HCT116 (cell line): ENCODE measurements at places on chromosomes 1 and 21. TPM values are rescaled to one million over a fixed set of nuclear protein-coding genes. Genes with fewer than 3 reads are reported as not detected.

The AIRE gene
- total RNA-seq: not detected

The KRTCAP2 gene
- total RNA-seq: 143 TPM

The LCE1A gene
- not detected for total RNA-seq

The GPA33 gene
- 0.22 TPM for total RNA-seq

DNA sequence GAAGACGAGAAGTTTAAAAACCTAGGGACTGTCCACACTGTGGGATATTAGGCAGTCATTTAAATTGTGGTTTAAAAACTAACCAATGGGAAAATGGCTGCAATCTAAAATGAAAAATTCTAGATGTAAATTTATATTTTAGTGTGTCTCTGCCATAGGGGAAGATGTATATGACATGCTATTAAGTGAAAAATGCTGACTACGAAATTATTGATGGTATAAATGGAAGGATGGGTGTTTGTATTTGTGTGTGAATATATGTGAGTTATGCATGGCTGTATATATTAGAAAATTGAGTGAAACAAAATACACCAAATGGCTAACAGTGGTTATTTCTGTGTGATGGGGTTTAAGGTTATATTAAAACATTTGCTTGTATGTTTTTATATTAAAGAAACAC lies 260.7 kb downstream of the AJAP1 start:
- H3K27me3 ChIP-seq: no peaks in the 10 kb centered on the region
- H3K4me3 ChIP-seq: no peak overlapping the region
- no peak overlapping the region for H3K27ac ChIP-seq
- H3K4me1 ChIP-seq: no peaks in the 10 kb centered on the region
- no peaks in the 10 kb centered on the region for H3K36me3 ChIP-seq
- no peak for DNase-seq

DNA sequence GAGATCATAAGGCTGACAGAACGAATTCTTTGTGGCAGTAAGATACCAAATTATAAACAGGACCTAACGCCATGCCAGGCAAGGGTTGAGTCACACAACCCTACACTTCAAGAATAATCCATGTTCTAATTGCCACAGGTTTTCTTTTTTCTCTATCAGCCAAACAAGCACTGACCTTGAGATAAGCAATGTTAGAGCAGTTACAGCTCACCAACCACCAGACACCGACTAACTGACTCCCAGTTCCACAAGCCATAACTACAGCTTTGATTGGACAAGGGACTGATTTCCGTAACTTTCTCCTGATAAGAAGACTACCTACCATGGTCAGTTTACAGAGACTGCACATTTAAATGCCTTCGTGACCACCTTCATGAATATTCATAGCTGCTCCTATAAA lies 149.6 kb downstream of the PTPRU start:
- H3K27ac ChIP-seq: no peak overlapping the region
- DNase-seq: no peak

DNA sequence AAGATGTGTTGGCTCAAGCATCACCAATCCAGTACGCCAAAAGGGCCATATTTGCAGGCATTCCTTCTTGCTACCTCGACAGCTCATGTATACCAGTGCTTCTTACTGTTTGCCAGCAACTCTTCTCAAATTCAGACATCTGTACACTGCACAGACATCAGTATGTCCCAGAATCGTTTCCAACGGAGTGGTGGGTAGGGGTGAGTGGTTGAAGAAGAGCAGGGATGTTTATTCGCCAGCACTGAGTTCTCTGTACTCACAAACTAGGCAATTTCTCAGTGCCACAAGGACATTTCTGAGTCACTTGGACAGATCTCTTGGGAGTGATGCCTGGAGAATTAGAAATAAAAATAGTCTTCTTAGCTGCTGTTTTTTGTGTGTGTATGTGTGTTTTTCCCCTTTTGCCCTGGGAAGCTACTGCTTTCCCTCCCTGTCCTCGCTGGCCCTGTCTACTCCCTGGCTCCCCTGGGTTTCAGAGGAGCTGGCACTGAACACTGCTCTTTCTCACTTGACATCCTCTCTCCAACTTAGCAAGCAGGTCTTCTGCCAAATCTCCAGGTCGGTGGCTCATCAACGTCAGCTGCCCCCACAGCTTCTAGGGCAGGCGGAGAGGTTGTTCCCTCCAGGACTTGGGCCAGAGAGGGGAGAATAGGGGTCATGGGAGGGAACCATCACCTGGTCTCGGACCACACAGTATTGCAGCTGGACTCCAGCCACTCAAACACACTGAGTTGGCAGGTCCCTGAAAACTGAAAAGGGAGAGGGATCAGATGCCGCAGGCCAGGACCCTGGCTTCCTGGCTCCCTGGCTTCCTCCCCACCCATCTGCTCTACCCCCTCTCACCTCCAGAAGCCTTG lies 90.5 kb downstream of the NMNAT2 start:
- no peak for DNase-seq
- H3K4me3 ChIP-seq: no peak overlapping the region
- no peaks in the 10 kb centered on the region for H3K4me1 ChIP-seq

DNA sequence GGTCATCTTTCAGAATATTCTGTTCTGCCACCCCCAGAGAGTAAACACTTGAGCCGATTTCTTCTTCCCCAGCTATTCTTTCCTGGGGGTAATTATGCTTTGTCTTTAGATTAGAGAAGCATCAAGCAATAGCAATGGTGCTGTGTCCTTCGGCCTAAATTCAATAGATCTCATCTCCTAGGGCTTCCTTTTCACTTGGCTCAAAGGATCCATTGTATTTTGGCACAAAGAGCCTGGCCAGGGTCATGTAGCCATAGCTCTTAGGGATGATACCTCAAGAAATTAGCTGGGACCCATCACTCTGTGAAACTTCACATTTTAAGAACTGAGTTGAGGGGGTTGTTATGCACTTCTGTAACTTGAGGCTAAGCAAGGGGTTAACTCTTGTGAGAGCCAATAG lies 27.0 kb downstream of the MRPS6 start:
- no peaks in the 10 kb centered on the region for H3K36me3 ChIP-seq
- H3K4me1 ChIP-seq: no peaks in the 10 kb centered on the region
- H3K4me3 ChIP-seq: no peak overlapping the region
